ENCODE measurements at places on chromosomes 5 and 9.

DNA sequence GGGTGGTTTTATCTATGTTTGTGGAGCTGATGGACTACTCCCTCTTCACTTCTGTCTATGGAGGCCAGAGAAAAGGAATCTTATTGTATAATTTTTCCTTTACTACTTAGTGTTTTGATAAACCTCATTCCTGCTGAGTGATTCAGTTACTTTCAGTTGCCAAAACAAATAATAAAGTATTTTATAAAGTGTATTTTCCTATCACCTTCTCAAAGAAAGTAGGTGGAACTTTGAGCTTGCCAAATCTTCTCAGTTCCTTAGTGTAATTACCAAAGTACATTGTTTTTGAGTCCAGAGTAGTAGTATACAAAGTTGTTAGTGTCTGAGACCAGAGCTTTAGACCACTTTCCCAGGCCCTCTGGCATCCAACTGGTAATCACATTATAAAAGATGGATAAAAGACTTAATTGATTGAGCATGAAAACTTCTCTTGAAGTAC lies 13.5 kb downstream of the RABGAP1 start:
- no peak for DNase-seq

- DNase-seq = no peak
Observed at GRCh38 chr5:54645882-54646355, 128.4 kb downstream of the SNX18 start.

- no peak for DNase-seq
Observed at GRCh38 chr9:120723565-120723964, 9.3 kb upstream of the MEGF9 start.

- DNase-seq = no peak
Observed at GRCh38 chr9:94929369-94929756, 202.9 kb downstream of the AOPEP start.

GRCh38 chr5:141680178-141680577 lies 1.9 kb downstream of the ARAP3 start:
- DNase-seq = no peak

- peak; percentile 15 for DNase-seq
Observed at GRCh38 chr5:14598225-14598624, 16.6 kb downstream of the OTULINL start.

- DNase-seq = no peak
Observed at GRCh38 chr5:167982-168660, 23.2 kb upstream of the LRRC14B start.

- DNase-seq = no peak
Observed at GRCh38 chr9:88889386-88889785, 101.9 kb upstream of the S1PR3 start.

DNA sequence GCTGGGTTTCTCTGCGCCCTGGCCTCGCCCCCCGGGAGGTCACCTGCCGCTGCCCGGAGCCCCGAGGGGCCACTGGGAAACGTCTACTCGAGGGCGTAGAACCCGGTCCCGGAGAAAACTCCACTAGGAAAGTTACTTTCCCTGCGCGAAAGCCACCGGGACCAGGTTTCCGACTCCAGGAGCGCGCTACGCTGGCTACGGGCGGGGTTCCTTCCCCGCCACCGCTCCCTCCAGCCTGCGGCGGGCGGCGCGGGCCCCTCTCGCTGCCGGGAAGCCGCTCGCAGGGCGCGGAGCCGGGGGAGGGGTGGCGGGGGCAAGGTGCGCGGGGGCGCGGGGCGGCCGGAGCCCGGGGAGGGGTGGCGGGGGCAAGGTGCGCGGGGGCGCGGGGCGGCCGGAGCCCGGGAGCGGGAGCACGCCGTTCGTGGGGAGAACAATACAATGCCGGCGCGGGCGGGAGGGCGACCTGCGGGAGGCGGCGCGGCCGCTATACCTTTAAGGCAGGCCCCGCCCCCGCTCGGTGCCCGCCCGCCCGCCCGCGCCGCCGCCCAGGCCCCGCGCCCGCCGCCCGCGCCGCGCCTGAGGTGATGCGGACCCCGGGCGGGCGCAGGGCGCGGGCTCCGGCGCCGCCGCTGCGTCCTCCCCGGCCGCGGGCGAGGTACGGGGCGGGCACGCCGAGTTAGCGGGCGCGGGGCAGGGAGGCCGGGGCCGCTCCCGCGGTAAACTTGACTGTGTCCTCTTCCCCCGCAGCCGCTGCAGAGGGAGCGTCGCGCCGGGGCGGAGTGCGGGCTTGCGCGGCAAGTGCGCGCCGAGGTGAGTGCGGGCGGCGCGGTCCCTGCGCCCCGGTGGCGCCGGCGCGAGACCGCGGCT lies 278.1 kb downstream of the AOPEP start:
- peak; percentile 88 for DNase-seq

- DNase-seq = peak; percentile 39
Observed at GRCh38 chr5:26833596-26833995, 204.8 kb downstream of the CDH9 start.

DNA sequence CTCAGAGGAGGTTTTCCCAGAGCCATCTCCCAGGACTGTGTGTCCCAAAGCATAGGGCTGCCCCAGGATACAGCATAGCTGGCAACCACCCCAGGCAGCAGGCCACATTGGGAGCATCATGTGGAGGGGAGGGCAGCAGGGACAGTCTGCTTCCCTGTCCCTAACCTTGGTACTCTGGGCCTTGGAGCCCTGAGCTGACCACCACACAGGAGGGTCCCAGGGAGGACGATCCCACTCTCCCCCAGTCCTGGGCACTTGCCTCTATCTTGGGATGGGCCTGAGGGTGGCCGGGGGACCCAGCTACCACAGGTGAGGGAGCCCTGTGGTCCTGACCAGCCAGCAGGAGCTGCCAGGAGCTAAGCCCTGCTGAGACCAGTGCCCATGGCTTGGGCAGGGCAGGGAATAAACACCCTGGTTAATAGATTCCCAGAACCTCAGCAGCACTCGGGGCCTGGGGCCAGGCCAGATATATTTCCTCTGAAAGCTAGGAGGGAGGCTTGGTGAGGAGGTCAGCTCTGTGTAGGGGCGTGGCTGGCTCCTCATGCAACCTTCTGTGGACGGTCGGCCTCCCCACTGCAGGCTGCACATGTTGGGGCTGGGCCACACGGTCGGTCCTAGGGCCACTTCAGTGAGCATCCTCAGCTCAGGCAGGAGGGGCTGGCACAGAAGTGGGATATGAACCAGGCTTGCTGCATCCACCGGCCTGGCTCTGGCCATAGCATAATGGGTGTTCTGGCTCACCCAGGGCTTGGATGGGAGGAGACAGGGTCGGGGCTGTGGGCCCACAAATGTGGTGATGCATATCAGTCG lies 4.2 kb downstream of the NINJ1 start:
- no peak for DNase-seq

GRCh38 chr9:122930541-122931225 lies 629 bp downstream of the ZBTB26 start:
- DNase-seq = no peak

DNA sequence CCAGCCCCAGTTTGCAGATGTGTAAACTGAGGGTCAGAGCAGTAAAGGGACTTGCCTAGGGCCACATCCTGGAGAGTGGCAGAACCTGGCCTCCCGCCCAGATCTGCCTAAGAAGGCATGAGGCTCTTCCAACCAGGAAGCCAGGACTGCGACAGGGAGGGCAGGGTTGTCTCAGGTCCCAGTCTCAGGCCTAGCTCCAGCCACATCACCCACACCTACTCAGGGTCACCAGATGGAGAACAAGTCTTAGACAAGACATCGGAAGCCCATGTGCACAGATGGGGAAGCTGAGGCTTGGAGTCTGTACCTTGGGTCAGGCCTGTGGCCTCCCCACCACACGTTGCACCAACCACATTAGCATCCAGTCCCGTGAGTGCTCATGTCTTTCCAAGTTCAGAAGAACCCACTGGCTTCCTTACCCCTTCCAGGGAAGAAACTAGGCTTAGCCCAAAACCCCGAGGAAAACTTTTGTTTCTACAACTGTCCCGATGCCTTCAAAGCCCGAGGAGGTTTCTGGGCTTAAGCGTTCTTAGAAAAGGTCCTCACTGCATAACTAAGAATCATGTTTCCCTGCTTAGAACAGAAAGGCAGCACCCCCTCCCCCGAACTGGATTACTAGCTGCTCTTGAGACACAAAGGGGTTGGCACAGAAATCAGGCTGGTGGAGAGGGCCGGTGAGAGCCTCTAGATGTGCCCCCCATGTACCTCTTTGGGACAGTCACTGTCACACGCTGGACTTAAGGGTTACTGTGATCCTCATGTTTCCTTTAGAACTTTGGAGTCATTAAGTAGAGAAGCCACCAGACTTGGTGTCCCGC lies 2.2 kb downstream of the FAM78A start:
- DNase-seq = no peak

- DNase-seq = peak; percentile 55
Observed at GRCh38 chr5:171647043-171647903, 138.3 kb upstream of the SMIM23 start.

DNA sequence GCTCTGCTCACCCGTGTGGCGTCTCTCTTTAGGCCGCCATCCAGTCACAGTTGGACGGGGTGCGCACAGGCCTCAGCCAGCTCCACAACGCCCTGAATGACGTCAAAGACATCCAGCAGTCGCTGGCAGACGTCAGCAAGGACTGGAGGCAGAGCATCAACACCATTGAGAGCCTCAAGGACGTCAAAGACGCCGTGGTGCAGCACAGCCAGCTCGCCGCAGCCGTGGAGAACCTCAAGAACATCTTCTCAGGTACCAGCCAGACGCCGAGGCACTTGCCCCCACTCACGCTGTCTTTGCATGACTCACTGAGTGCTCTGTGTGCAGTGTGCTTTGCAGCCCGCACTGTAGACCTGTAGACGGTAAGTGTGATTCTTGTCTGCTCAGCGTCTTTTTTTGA lies 4.5 kb downstream of the EXOC3 start:
- DNase-seq = no peak

GRCh38 chr5:16456103-16456832 lies 9.3 kb downstream of the ZNF622 start:
- peak; percentile 77 for DNase-seq

GRCh38 chr9:112021742-112022141 lies 125.1 kb downstream of the UGCG start:
- DNase-seq = no peak

GRCh38 chr5:3352711-3353110 lies 242.9 kb upstream of the IRX1 start:
- no peak for DNase-seq

DNA sequence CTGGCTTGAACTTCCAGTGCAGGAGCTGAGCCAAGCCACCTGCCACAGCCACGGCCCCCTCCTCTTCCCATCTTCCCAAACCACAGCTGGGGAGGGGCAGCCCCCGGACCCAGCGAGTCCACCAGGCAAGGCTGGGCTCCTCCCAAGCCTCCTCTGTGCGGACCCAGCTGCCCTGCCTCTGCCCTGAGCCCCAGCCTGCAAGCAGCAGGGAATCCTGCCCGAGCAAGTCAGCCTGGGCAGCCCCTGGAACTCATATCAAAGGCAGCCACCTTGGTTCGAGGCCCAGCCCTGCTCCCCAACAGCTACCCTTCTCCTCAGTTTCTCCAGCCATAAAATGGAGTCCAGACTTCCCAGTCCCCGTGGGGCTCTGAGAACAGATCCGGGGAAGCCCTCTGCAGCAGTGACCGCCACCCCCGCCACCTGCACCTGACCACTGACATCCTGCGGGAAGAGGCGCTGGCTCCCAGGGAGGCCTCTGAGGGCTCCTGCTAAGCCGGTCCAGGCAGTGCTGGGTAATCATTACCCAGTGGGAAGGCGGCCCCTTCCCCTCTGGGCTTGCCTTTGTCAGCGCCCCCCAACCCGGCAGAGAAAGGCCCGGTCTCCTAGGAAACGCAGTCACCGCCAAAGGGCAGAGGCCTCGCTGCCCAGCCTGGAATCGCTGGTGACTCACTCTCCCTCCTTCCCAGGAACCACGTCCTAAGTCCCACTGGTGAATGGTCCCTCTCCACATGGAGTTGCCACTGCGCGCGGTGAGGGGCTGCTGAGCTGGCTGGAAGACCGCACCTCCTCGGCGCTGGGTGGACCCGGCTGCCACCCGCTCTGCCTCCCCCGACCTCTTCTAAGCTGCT lies 1.5 kb downstream of the VAV2 start:
- peak; percentile 80 for DNase-seq

DNA sequence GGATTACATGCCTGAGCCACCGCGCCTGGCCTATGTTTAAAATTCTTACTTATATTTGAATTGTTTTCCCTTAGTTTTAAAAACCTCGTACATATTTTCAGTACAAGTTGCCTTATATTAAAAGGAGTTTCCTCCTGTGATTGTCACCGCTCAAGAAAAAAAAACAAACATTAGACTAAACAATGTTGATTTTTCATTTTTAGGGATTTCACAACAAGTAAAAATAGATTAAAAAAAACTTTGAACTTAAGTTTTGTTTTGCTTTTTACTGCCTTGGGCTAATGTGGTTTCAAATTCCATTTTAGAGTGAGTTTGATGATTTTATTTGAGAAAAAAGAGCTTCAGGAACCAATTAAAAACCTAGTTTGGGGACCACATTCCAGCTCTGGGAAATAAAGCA lies 1196.6 kb upstream of the CDH18 start:
- DNase-seq = no peak

DNA sequence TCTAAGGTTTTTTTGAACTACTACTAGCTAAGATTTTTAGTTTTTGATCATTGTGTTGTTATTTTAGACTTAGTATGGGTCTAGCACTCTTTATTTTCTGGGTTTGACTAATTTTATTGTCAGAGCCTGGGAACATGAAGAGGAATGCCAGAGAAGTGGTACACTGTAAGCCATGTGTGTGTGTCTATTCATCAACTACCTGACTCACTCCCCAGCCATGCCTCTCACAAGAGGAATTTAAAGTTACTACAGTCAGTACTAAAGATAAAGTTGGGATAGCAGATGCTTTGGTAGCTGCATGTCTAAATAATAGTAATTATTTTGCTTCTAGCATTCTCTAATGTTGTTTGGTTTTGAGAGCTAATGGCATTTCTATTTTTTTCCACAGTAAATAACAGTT lies 264.8 kb downstream of the CSNK1G3 start:
- no peak for DNase-seq

DNA sequence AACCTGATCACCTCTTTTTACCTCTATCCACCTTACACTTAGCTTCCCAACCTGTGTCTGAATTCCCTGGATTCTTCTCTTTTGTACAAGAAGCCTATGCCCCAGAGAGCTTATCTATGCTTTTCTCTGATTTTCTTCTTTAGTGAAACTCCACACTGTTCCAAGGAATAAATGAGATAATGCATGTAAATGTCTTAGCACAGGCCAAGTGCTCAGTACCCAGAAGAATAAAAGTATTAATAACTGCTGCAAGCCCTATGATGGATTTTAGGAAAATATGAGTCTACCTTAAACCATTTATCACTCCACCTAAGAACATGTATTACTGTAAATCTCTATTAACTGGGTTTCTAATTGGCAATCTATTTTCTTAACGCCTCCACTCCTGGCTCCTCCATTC lies 168.5 kb upstream of the TNC start:
- DNase-seq = no peak

DNA sequence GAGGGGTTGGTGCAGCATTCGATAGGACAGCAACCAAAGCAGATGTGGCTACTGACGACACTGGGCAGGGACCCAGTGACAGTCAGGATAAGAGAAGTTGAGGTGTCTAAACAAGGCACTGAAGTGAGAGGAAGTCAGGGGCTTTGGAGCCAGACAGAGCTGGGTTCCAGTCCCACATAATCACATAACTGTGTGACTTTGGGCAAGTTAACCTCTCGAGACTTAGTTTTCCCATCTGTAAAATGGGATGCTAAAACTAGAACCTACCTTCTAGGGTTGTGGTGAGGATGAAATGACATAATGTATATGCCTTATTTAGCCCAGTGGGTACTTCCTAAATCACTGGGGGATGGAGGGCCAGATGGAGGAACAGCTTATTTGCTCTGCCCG lies 3.1 kb downstream of the ANGPTL2 start:
- no peak for DNase-seq
